Activated naive CD4-positive, alpha-beta T cell treated with anti-CD3 and anti-CD28 coated beads for 36 hours (primary cell): ENCODE measurements at places on chromosomes 1 and 21.

- DNase-seq = no peak
Measured at GRCh38 chr1:210376836-210377372, 48.2 kb downstream of the HHAT start.

DNA sequence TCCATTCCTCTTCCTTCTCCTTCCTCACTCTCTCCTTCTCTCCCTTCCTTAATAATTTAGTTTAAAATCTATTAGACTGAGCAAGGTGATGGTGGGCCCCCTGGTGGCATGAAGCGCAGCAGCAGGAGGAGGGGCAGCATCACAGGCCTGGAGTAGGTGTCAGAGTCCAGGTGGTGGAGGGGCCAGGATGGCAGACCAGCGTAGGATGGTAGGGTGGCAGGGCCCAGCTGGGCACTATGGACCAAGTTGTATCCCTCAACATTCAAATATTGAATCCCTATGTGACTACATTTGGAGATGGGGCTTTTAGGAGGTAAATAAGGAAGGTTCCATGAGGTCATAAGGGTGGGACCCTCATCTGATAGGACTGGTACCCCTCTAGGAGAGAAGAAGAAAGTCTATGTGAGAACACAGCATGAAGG lies 61.0 kb downstream of the WDR4 start:
- peak; percentile 77 for DNase-seq

GRCh38 chr1:197066719-197067456 lies at the start of gene F13B:
Gene F13B, minus strand, starts transcription at chr1:197067260. Its CDS starts 37 bp downstream, at chr1:197067223.
- DNase-seq = no peak

- DNase-seq = no peak
Measured at GRCh38 chr1:45621501-45621836, 2.4 kb downstream of the CCDC17 start.

DNA sequence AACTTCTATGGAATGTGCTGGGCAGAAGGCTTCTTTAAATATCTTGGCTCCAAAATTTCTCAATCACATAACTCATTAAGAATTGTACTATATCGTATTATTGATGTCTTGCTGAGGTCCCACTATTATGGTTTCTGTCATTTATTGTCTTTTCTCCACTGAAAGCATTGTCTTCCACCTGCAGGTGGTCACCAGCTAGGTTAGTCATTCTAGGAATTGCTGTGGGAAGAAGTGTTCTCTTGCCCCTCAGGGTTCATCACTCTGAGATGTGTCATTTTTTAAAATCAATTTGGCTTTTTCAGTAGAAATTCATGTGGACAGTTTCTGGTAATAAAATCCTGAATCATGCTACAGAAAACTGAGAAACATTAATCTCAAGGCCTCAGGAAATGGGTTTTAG lies 66.1 kb downstream of the NCAM2 start:
- DNase-seq = no peak

DNA sequence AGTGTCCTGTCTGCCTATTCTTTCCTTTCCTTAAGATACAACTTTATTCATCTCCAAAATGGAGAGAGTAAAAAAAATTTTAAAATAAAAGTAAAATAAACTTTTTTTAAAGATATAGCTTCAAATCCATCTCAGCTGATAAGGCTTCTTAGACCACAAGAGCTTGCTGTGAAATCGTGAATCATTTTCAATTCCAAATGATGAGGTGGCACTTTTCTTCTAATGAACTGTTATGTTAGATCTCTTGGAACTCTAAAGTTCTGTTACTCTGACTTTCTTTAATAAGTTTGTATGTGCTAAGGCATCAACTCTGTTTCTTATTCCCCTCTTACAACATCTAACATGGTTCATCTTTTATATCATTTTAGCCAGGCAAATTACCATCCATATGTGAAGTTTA lies 4.5 kb downstream of the SH3GLB1 start:
- no peak for DNase-seq

- no peak for DNase-seq
Measured at GRCh38 chr1:2820731-2821372, 19.4 kb upstream of the TTC34 start.

DNA sequence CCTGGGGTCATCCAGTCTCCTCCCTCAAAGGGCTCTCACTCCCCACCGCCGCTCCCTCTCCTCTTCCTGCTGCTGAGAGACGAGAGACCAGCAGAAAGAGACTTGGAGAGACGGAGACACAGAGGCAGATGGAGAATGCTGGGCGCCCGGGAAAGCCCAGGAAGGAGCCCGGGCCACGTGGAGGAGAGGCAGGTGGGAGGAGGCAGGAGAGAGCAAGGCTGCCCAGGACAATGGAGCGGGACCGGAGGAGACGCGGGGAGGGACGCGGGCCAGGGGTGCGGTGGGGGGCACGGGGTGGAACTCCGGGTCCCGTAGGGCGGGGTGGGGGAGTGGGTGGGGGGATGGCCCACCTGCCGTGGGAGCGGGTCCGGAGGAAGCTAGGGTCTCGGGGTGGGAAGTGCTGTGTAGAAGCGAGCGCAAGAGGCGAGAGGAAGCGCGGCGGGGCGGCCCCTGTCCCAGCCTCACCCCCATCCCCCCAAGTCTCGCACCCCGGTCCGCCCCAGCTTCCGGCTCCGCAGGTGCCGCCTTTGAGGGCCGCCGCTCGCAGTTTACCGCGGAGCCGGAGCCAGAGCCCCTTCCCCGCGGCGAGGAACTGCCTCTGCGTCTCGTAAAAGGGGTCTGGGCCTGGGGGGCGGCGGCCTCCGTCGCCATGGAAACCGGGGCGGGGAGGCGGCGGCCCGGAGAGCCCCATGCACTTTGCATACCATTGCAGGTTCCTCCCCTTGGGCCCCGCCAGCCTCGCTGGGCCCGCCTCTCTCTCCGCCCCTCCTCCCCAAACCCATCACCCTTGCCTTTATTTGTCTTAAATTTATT lies 11.7 kb upstream of the EPHA2 start:
- peak; percentile 76 for DNase-seq

GRCh38 chr1:81517987-81518386 lies 282.7 kb upstream of the ADGRL2 start:
- no peak for DNase-seq
